Natural killer cell treated with Interleukin-12 subunit alpha and Interleukin-12 subunit beta and Interleukin-15 and Interleukin-18, amount 100 ng/mL, for 72 hours (primary cell): ENCODE measurements at places on chromosomes 11 and 22. TPM values are rescaled to one million over a fixed set of nuclear protein-coding genes. Genes with fewer than 3 reads are reported as not detected.

DNA sequence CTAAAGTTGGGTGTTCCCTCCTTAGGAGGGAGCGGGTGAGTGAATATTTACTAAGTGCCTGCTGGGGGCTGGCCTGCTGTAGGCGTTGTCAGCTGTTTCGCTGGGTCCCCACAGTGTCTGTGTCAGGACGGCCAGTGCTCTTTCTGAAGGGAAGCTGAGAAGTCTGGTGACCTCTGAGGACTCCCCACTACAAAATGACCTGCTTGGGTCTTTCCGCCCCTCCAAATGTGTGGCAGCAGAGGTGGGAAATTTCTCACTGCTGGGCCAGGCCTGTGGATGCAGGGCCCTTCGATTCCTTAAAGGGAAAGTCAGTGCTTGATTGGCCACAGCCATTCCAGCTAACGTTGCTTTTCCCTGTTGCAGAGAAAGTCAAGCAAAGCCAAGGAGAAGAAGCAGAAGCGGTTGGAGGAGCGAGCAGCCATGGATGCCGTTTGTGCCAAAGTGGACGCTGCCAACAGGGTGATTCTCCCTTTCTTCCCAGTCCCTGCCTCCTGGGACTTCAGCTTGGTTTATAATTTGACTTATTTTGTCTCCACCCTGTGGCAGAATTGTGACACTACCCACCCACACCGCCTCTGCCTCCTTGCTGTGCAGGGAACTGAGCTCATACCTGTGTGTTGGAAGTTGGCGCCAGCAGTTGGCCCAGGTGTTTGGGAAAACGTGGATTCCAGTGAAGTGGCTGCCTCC, 6.8 kb downstream of the NAA40 start:
- no peak for DNase-seq

DNA sequence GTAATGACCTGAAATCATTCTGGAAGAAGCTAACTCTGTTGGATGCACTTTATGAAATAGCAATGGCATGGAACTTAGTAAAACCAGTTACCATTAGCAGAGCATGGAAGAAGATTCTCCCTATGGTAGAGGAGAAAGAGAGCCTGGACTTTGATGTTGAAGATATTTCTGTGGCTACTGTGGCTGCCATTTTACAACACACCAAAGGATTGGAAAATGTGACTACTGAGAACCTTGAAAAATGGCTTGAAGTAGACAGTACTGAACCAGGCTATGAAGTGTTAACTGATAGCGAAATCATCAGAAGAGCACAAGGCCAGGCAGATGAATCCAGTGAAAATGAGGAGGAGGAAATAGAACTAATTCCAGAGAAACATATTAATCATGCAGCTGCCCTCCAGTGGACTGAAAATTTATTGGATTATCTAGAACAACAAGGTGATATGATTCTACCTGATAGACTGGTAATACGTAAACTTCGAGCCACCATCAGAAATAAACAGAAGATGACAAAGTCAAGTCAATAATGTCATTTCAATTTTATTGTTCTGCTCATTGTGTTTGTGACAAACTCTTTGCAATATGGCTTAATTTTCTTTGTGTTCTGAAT, 2.0 kb downstream of the JRKL start:
- DNase-seq: no peak

- DNase-seq: no peak
Observed at GRCh38 chr11:115959081-115959486, 454.9 kb upstream of the CADM1 start.

Gene PATE2
- 0.42 TPM for total RNA-seq

Gene DNAJB7
- total RNA-seq: not detected

DNA sequence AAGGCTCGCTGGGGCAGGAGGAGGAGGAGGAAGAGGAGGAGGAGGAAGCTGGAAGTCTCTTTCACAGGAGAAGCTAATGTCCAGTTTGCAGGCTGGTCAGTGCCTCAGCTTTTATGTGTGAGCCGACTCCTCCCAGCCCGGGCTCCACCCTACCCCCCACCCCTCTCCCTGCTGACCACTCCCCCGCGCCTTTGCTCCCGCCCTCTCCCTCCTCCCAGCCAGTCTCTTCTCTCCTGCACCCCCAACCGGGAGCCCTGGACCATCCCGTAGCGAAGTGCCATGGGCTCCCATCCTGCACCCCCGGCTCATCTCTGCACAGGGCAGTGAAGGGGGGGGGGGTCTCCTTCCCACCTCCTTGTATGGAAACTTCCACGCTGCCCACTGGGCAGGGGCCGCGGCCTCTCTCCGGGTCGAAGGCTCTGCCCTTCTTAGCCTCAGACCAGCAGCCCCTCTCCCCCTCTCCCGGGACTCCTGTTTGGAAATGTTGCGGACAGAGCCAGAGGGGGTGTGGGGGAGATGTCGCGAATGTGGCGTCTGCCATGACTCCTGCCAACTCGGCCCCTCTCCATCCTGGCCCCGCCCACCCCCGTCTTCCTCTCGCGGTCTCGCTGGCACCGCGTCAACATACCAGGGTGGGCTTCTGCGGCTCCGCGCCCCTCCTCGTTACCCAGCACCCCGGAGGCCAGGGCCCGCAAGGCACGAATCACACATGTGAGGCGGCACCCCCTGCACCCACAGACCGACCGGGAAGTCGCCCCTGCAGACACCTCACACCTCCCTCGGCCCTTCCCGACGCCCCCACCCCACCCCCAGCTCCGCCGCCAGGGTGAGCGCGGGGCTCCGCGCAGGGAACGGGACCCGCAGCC, 1.8 kb downstream of the IGF2 start:
- DNase-seq: no peak

DNA sequence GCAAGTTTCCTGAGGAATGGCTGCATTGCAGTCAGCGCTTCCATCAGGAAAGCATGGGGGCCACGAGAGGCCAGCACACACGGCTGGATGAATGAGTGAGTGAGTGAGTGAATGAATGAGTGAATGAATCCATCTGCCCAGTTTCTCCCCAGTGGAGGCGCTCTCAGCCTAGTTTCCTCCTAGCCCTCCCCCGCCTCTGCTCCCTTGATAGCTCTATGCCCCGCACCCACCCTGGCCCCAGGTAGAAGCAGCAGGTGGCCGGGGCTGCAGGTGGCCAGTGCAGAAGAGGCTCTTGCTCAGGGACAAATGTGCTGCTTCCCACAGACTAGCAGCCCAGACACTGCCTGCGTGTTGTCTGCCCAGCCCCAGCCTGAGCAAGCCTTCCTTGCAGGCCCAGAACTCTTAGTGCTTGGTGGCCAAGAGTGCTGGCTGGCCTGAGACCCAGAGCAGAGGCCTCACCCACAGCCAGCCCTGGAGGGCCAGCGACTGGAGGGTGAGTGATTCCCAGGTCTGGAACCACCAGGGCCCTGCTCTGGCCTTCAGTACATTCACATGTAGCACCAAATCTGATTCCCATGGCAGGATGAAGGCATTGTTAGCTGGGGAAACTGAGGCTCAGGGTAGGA, 31.1 kb upstream of the PDGFB start:
- no peak for DNase-seq

Gene SLC37A2
- 1.0 TPM for total RNA-seq

Gene GGTLC2
- total RNA-seq: not detected

GRCh38 chr22:43109511-43109910, 1.0 kb upstream of the BIK start:
- no peak for DNase-seq

DNA sequence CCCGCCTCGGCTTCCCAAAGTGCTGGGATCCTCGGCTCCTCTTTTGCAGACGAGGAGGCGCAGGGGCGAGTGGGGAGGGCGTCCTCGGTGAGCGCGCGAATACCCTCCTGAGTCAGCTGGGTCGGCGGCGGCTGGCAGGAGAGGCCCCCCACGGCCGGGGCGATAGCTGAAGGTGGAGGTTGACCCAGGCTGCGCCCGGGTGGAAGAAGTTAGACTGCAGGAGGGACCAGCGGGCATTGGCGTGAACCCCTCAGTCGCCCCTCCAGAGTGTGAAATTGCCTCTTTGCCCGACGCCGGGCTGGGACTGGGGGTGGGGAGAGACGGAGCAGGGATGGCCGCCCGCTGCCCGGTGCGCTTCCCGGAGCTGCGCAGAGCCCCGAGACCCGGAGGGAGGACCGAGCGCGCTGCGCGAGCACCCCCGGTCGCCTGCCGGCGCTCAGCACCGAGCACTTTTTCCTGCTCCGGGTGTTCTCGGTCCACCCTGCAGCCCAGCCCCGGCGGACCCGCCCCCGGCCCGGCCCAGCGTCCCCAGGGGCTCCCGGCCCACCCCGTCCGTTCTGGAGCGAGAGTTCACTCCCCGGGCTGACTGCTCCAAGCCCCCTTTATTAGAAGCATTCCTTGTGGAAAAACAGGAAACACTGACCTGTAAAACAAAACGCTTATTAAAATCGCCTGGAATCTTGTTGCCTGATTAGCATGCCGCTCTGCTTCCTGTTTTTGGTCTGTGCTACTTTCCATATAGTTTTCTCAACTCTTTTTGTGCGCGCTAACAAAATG, 13.7 kb upstream of the CPT1A start:
- DNase-seq: peak; percentile 66

Gene FBLN1
- not detected for total RNA-seq

- DNase-seq: no peak
Observed at GRCh38 chr11:78420255-78420764, 2.7 kb upstream of the GAB2 start.

DNA sequence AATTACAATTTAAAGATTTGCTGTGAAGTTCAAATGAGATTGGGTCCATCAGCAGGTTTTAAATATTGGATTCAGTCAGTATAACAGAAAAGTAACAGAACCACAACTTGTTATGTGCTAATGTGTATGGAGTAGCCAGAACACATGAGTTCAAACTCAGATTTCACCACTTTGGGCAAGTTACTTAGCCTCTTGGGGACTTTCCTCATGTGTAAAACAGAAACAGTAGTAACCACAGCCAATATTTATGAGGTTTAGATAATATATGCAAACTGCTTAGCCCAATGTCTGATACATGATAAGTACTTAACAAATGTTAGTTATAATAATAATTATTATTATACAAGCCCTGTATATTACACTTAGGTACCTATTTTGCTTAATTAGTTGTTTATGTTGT, 21.8 kb upstream of the SLC5A12 start:
- DNase-seq: no peak
